ENCODE measurements at places on chromosomes 16 and 17.

- no peak for DNase-seq
Measured at GRCh38 chr17:82370471-82371332, 863 bp upstream of the UTS2R start.

DNA sequence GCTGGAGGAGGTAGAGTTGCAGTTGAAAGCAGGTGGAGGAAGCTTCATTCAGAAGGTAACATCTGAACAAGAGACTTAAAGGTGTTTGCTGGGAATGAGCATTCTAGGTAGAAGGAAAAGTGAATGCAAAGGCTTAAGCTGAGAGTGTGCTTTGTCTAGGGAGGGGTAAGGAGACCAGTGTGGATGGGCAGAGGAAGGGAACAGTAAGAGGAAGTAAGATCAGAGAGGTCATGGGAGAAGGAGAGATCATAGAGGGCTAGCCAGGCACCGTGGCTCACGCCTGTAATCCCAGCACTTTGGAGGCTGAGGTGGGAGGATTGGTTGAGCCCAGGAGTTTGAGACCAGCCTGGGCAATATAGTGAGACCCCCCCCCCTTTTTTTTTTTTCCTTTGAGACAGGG, 3.3 kb downstream of the STX4 start:
- DNase-seq = no peak

DNA sequence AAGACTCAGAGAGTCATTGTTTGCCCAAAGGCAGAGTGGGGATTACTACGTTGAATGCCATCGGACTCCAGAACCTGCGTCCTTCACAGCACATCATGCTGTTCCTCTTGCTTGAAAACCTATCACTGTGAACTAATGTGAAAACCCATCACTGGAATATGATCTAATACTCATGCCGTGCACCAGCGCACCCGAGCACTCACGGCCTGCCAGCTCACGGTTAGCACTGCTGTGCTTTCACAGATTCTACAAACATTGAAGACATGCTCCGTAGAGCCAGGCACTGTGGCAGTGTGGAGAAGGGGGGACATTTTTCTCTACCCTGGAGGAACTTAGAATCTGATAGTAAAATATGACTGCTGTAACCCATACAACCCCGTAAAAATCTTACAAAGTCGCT, 350.4 kb downstream of the C16orf95 start:
- DNase-seq = no peak

DNA sequence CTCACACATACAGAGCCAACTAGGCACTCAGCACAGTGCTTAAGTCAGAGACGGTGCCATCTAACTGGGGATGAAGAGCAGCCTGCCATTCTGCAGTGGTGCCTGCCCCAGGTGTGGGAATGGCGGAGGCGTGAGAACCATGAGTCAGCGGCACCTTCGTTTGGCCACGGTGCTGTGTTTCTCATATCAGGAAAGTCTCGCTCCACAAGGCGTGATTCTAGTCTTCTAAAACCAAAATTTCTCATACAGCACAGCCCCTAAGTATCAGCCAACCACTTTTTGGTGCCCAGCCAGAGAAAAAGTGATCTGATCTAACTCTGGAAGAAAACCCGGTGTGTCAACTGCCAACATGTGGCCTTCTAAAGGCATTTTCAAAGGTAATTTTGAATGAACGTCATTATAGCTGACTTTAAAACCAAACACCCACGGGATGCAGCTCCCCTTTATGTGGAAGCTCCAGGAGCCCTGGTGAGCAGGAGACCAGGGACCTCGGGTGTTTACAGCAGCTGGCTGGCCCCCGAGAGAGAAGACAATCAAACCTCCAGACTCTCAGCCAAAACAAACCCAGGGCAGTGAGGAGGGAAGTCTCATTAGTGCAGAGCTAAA, 54.6 kb downstream of the ABCC12 start:
- DNase-seq = no peak

DNA sequence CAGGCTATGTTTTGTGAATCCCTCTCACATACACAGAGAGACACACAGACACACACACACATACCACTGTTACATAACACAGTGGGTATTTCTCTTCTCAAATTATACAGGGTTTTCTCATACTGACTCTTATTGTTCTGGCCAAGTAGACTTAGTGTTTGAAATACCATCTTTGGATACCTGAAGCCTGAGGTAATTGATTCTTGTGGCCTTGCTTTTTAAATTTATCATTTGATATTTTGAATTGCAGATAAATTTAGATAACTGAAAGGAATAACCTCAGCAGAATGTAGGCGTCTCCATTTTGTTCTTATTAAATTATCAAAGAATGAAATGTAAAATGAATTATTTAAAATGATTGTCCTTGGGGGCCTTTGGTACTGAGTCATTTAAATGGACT, 223.8 kb downstream of the LGALS9B start:
- DNase-seq = no peak

DNA sequence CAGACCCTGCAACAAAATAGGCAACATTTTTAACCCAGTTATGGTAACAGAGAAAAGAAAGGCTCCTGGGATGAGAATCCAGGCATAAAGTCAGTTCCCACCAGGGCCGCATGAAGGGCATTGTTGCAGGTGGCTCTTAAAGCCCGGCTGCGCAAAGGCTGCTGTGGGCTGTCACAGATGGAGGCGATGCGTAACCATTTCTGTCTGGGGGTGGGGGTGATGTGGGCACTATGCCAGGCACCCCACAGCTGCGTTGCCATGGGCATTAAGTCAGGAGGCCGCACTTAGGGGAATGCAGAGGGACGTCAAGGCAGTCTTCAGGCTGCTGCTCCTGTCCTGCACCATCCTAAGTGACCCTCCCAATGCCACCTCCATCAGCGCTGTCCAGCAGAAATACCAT, 228.4 kb downstream of the CPPED1 start:
- no peak for DNase-seq

- DNase-seq = no peak
Measured at GRCh38 chr17:70365091-70365583, 195.8 kb downstream of the KCNJ2 start.

DNA sequence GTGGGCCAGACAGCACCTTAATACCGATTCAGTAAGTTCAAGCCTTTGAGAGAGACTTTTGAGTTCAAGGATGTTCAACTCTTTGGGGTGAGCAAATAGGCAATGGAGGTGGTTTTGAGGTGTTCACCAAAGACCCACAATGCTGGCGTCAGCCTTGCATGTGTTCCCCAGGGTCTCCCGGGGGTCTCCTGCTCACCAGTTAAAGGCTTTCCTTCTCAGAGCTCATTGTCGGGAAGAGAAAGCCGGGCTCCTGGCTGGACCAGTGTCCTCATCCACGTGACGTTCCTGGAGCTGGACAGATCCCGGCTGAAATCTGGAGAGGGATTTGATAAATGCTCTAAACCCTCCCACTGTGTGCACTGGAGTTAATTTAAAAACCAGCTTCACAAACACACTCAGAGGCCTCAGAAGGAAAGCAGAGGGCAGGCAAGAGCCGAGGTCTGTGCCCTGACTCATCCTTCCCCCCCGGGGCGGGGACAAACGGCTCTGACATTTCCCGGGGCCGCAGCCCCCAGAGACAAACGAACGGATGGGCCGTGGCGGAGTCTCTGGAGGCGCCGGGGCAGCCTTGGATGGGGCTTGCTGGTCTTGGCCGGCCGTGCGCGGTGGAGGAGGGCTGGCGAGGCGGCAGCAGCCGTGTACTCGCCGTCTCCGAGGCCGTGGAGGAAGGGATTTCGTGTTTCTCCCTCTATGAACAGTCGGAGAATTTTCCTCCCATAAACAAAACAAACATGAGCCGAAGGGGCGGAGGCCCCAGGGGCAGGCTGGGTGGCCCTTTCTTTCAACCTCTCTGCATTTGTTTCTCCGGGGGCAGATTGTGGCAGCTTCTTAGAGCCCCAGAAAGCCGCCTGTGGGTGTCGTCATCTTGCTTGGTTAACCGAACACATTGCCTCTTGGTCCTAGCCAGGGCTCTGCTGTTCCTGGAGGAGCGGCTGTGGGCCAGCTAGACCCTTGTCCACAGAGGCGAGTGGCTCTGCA, 94.2 kb downstream of the NTN1 start:
- DNase-seq = peak; percentile 75

DNA sequence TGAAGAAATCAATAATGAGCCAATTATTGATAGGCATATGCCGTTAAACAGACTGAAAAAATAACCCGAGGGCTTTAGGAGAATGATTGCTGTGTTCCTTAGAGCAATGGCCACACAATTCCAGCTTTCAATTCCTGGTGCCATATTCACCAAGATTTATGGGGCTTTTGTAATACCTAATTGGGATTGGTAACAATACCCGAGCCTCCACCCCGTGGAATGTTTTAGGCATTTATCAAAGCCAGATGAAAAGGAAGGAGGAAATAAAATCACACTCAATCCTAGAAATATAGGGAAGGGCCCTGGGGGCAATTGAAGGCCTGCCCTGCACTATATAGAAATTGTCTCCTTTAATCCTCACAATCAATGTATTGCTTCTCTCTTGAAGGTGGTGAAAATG, 42.1 kb upstream of the MLYCD start:
- no peak for DNase-seq

GRCh38 chr17:66635386-66636045, 199.4 kb upstream of the CACNG5 start:
- no peak for DNase-seq

DNA sequence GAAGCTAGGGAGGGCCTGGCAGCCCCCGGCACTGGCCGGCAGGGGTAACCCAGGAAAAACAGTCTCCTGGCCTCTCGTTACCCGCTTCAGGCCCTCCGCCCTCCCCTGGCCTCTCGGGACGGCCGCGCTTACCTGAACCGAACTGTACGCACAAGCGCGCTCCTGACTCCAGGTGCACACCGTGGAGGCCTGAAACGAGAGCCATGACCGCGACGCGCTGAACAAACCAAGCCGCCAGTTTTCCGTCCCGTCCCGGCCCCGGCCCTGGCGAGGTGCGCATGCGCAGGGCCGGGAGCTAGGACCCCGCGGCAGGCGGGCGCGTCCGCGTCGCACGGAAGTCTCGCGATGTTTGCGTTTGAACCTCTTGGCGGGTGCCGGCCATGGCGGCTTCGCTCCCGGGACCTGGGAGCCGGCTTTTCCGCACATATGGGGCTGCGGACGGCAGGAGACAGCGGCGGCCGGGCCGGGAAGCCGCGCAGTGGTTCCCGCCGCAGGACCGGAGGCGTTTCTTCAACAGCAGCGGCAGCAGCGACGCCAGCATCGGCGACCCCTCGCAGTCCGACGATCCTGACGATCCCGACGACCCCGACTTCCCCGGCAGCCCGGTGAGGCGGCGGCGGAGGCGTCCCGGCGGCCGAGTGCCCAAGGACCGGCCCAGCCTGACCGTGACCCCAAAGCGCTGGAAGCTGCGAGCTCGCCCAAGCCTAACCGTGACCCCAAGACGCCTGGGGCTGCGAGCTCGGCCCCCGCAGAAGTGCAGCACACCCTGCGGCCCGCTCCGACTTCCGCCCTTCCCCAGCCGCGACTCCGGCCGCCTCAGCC, at the start of gene HASPIN:
Gene HASPIN, plus strand, starts transcription at position 348 of the 822 bp plus-strand sequence. Its CDS starts 33 bp downstream, at position 381.
- DNase-seq = peak; percentile 92

- DNase-seq = no peak
Measured at GRCh38 chr17:34713687-34714086, 134.3 kb downstream of the TMEM132E start.

GRCh38 chr16:69131839-69132423, 457 bp downstream of the CHTF8 start:
- peak; percentile 90 for DNase-seq

DNA sequence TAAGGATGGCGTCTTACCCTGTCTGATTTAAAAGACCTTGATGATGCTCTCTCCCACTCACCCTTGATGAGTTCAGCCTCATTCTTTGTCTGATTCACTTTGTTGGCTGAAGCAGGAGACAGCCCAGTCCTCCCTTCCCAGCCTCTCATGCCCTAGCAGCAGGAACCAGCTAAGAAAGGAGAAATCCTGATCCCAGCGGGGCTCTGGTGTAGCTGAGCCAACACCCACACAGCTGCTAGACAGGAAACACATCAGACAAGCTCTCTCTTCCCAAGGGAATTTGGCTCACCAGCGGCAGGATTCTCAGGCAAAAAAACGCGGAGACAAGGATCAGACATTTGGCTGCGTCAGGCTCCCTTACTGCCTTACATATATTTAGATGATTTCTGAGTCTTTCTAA, 211.5 kb downstream of the CDH11 start:
- DNase-seq = peak; percentile 55

DNA sequence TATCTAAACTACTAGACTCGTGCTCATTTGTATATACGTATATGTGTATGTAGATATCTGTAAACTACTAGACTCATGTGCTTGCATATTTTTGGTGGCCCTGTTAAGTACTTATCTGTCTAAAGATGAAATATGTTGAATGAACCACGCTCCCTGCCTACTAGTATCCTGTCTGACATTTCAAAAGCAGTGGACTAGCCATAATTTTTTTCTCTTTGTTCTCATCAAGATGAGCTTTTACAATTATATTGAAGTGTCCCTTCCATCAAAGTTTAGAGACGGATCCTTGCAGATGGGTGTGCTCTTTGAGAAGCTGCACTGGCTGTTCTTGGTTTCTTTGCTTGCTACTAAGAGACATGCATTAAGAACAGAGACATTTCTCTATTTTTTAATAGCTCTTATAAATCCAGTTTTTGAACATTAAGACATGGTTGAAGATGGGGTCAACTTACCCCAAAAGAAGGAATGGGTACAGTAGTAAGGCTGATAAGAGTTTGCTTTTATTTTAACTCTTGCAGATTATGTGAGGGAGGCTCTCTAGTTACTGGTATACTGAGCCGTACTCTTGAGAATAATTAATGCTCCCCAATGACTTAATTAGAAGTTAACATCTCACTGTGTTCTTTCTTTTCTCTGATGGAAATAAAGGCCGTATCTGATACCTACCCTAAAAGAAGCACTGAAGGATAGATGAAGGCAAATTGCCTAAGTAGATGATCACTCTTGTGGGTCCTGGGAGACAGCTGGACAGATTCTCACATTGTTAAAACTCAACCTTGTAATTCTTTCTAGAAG, 3.4 kb downstream of the CNTNAP4 start:
- DNase-seq = no peak

GRCh38 chr16:88957887-88958577, 19.0 kb downstream of the CBFA2T3 start:
- DNase-seq = no peak

DNA sequence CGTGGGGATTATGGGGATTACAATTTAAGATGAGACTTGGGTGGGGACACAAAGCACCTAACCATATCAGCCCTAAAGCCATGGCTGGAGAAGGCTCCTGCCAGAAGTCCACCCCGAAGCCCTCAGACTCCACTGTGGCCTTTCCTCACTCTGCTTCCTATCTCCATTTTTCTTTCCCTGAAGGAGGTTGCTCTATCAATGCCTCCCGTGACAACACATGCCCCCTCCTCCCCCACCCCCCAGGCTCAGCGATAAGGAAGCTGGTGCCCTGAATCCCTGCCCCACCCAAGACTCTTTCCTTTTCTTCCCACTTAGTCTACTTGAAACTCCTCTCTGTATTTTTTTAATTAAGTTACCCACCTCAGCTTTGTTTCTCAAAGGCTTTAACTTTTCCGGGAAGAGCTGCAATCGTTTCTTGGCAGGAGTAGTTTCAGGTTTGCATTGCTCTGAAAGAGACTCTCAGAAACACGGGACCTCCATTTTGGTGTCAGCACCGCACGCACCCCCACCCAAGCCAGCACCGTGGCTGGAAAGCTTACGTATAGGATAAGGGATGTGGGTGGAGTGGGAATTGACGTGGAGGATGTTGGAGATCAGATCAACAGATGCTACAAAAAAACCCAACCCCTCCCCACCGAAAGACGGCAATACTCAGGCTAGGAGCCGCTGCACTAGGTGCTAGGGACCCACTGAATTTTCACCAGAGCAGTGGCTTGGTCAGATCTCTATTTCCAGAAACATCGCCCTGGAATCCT, 15.2 kb upstream of the CA4 start:
- DNase-seq = peak; percentile 23

GRCh38 chr17:19370493-19370960, 7.8 kb upstream of the MAPK7 start:
- peak; percentile 54 for DNase-seq

GRCh38 chr17:65783845-65784334, 222.4 kb upstream of the AXIN2 start:
- no peak for DNase-seq

Data from right hindlimb (tissue), 1 donor.